Stimulated activated CD4-positive, alpha-beta T cell treated with anti-CD3 and anti-CD28 coated beads, Interleukin-15, amount 100 ng/mL, for 1 hour (primary cell): ENCODE measurements at places on chromosomes 11 and 22.

DNA sequence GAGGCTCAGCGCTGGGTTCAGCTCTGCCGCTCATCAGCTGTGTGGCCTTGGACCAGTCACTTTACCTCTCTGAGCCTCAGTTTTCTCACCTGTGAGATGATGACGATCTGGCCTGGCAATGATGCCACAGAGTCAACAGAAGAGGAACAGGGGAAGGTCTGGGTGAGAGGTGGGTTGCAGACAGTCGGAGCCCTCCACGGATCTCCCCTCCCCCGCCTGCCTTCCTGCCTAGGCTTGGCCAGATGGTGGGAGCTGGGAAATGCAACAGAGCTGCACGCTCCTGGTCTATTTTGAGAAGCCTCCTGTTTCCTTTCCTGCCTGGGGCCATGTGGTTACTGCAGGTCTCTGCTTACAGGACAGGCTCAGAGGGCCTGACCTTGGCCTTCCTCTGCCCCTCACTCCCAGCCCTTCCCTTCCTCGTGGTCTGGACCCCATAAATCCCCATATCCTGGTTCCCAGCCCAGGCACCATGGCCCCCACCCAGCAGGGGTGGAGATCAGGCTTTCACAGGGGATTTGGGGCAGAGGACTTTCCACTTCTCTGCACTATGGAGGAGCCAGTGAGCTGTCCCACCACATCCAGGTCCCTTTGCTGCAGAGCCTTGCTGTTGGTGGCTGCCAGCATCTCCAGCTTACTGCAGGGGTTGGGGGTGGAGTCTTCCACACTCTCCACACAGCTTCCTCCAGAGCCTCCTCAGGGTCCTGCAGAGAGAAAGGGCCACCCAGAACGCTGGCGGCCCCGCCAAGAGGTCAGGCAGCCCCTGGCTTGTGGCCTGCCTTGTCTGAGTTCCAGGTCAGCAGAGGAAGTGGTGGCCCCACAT lies 46.9 kb downstream of the C11orf96 start:
- no peak for DNase-seq

- no peak for DNase-seq
Measured at GRCh38 chr11:78647986-78648875, 73.6 kb upstream of the NARS2 start.

GRCh38 chr11:18352581-18352980 lies 30.2 kb downstream of the GTF2H1 start:
- no peak for DNase-seq

- DNase-seq, result no peak
Measured at GRCh38 chr22:26931471-26931870, 274.1 kb downstream of the MIAT start.

GRCh38 chr11:30468881-30469280 lies 117.3 kb downstream of the MPPED2 start:
- no peak for DNase-seq

GRCh38 chr11:32087597-32087996 lies 3.3 kb upstream of the RCN1 start:
- DNase-seq, result no peak

- no peak for DNase-seq
Measured at GRCh38 chr11:17748761-17749721, 14.5 kb downstream of the KCNC1 start.

DNA sequence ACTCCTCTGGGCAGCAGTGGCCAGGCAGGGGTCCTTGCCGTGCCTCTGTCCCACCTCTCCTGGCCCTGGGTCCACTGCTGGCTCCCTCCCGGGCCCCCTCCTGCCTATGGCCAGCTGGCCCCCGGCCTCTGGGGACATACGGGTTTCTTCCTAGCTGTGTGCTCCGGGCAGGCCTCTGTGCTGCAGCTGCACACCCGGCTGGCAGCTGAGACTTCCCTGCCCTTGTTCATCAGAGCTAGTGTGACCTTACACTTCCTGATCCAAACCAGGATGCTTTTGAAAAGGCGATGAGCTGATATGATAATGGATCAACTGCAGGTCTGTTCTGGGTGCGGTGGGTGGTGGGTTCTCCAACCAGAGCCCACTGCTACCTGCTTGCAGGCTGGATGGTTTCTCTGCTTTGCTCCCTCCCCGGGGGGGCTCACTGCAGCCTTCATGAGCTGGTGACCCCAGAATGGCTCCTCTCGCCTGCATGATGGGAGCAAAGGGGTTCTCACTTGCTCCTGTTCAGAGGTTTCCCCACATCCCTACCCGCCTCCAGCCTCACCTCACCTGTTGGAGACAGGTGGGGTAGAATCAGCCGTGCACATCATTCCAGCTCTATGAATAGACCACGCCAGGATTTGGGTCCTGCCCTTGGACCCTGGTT lies 13.3 kb downstream of the B3GAT1 start:
- DNase-seq, result no peak
